Right forelimb (tissue), 1 donor: ENCODE measurements at places on chromosomes 1 and 21.

DNA sequence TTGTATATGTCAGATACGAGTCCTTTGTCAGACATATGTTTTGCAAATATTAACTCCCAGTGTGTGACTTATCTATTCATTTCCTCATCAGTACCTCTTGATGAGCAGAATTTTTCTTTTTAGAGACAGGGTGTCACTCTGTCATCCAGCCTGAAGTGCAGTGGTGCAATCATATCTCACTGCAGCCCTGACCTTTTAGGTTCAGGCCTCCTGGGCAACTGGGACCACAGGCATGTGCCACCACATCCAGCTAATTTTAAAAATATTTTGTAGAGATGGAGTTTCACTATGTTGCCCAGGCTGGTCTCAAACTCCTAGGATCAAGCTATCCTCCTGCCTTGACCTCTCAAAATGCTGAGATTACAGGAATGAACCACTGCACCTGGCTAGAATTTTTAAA is 93.0 kb downstream of the HLCS start:
- DNase-seq, result no peak

DNA sequence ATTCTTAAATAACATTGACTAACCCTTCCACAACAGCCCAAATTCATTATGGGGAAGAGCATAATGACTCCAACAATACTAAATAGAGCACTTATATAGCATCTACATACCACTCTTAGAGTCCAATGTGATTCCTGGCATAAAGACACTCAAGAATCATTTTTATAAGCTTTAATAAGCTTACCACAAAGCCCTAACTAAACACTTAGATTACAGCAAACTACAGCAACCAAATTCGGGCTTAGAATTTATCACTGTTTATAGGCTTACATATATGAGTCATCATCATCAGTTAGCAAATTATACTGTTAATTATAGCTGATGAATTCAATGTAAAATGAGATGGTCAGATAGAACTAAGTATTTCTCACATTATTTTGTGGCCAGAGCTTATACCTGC is 7.3 kb downstream of the SCYL3 start:
- no peak for DNase-seq

- DNase-seq, result peak; percentile 13
Measured at GRCh38 chr1:246540738-246541491, 25.1 kb downstream of the TFB2M start.

- DNase-seq, result no peak
Measured at GRCh38 chr1:205775717-205776056, 405 bp upstream of the RAB29 start.

DNA sequence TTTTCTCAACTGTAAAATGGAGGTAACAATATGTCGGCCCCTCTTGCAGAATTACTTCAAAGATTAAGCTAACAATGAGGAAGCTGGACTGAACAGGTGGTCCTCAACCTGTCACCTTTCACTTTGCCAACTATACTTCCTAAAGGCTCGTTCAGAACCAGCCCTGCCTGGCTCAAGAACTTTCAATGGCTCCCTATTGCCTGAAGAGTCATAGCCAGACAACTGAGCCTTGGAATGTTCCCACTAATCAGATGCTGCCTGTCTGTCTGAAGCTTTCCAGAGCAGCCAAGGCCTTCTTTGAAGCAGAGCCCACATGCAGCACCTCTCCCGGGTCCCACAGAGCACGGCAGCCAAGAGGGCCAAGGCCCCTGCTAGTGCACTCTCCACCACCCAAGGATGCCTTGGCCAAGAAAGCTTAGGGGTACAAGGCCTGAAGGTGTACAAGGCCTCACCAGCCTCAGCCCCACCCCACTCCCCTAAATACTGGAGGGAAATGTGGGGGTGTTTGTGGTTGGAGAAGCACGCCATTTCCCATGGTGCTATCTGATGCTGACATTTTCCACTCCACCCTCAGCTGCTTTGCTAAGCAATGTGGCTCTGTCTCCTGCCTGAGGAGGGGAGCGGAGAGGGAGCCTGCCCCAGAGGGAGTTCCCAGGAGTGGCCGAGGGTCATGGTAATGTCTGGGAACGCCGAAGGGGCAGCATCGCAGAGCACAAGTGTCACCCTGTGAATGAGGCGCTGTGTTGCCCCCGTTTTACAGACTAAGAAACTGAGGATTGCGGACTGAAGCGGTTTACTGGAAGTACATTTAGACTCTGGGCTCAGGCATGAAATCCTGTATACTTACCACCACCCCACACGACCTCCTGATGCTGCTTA is 8.2 kb upstream of the LAPTM5 start:
- no peak for DNase-seq

DNA sequence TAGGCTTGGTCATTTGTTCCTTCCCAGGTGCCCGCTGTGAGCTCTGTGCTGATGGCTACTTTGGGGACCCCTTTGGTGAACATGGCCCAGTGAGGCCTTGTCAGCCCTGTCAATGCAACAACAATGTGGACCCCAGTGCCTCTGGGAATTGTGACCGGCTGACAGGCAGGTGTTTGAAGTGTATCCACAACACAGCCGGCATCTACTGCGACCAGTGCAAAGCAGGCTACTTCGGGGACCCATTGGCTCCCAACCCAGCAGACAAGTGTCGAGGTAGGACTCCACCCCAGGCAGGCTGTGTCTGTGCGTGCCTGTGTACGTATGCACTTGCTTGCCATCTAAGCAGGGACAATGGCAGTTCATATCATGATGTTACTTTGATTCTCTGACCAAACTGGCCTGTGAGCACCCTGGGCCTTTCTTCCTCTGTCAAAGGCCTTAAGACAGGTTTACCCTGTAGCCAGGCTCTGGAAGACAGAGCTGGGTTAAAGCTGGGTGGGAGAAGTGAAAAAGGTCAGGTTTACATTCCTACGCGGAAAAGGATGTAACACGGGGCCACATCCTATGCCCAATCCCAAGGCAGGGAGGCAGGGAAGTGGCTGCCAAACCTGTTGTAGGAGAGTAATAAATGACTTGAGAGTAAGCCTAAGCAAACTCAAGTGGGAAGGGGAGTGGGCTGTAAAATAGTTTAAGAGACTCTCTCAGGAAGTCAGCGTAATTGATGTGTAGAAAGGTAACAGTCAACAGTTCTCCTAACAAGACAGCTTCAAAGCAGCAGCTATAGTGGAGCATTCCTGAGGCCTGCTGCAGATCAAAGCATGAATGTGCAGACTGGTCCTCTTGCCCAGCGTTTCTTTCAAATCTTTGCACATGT is 42.5 kb downstream of the LAMC2 start:
- no peak for DNase-seq

DNA sequence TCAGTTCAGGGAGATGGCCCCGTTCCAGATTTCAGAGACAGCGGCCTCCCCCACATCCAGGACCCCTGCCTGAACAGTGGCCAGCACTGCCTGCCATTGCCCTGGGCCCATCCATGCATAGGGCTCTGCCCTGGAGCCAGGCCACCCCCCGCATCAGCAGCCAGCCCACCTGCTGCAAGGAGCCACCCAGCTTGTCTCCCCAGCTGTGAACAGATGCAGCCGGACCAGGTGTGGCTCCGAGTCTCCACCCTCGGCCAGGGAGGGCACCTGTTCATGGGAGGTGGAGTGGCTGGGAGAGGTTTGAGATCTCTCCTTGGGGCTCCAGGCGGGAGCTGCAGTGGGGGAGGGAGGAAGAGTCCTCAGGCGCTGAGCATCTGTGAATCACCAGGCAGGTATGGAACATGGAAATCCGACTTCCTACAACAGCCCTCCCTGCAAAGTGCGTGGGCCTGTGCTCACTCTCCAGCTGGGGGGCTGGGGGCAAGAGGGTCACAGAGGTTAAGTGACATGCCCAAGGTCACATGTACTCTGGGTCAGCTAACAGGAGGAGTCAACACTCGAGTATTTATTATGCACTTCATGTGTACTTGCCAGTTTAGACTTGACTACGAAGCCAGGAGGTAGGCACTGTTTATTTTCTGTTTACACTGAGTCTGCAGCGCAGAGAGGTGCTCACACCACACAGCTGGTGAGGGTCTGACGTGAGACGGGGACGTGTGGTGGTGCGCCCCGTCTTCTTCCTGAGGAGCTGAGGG is 4.8 kb upstream of the HES5 start:
- DNase-seq, result no peak

GRCh38 chr1:100523038-100523652 is 14.8 kb upstream of the GPR88 start:
- DNase-seq, result no peak

- no peak for DNase-seq
Measured at GRCh38 chr1:210850556-210850955, 283.4 kb downstream of the KCNH1 start.

DNA sequence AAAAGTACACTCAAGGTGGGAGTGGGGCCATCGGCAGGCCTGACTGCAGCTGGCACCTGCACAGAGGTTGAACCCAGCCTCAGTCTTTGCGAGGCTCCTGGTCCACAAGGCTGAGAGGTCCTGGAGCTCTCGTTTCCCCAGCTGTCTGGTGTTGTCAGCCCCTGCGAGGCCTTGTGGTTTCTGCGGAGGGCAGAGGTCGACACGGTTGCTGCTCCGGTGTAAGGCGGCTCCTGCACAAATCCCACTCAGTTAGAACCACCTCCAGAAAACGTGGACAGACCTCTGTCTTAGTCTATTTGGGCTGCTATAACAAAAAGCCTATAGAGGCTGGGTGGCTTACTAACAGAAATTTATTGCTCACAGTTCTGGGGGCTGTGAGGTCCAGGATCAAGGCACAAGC is 5.8 kb downstream of the KIAA1614 start:
- no peak for DNase-seq

DNA sequence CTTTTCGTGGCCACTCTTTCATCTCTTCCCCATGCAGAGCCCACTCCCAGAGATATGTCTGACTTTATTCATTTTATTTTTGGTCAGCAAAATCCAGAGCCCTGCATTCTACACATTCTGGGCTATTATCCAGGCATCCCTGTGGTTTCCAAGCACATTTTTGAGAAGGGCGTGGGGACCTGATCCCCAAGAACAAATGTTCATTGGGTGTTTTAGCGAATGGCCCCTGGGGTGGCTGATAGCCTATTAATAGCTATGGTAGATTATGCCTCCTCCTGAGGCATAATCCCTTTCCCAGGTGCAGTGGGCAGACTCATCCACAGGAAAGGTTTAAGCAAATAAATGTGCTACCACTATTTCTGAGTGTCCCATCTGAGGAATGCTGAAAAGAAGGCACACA is 511.8 kb upstream of the USP24 start:
- no peak for DNase-seq

- DNase-seq, result no peak
Measured at GRCh38 chr21:14567331-14568279, 21.5 kb upstream of the SAMSN1 start.

- no peak for DNase-seq
Measured at GRCh38 chr21:33108228-33108627, 38.3 kb downstream of the OLIG1 start.

DNA sequence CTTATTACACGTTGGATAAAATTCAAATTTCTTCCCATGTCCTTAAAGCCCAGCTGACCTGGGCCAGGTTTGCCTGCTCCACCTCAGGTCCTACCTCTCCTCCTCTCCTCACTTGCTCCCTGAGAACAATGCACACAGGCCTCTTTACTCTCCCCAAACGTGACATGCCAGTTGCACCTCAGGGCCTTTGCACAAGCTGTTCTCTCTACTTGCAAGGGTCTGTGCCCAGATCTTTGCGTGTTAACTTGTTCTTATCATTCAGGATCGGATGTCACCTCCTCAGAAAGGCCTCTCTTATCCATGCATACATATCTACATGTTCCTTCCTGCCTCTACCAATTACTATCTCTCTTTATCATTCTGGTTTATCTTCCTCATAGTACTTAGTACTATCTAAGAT is 14.7 kb upstream of the LEFTY1 start:
- no peak for DNase-seq

DNA sequence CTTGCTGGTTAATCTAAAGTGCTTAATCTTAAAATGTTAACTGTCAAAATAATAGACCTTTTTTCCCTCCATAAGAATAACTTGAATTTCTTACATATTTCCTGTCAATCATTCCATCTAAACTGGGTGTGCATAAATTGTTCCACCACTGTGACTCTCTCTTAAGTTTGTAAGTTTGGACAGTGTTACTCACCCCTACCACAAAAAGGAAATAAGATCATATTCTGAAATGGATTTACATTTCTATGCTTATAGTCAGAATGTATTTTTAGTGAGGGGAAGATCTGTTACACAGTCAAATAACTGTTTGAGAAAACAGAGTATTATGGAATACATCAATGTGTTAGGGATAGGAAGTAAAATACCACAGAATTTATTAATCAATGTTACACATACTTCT is 109.6 kb upstream of the DPYD start:
- no peak for DNase-seq

DNA sequence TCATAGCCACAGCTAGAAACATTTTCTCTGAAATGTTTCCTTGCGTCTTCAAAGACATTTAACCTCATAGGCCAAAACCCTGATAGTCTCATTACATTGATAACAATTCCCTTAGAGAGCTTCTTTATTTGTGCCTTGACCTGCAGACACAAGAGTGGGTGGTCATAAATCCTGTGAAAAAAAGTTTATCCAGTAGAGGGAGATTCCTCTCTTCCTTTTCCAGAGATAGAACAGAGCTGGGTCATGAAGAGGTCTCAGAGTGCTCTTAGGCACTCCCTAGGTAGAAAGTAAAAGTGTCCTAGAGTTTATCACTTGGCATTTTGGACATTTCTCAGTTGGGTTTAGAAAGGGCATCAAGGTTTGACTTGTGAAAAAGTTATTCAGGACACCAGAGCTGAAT is 426.1 kb downstream of the NUF2 start:
- DNase-seq, result no peak

- DNase-seq, result no peak
Measured at GRCh38 chr1:55868026-55868425, 652.9 kb upstream of the USP24 start.

DNA sequence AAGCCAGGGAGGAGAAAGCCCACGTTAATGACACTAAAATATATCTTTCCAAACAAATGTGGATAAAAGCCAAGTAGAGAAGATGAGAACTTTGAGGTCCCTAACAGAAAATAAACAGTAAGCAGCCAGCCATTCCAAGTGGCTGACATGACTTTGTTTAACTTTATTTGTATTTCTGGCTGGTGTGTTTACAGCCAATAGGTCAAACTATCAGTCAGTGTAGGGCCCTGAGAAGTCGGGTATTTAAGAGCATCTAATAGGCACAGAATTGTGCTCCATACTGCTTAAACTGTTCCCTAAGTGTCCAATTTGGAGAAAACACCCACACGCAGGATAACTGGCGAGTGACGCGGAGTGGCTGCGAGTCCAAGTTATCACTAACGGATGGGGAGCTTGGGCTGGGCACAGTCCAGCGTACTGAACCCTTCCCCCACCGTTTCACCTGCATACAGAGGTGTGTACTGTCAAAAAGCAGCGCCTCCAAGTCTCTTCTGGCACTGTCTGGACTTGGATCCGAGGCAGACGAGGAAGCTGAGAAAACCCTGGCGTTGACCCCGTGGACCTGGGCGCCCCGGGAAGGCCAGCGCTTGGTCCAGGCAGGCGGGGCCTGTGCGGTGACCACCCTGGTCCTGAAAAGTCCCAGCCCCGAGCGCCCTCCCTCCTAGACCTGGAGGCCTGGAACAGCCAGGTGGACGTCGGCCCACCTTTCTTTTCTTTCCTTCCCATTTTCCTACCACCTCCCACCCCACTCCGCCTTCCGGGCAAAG is 662 bp upstream of the LGALS8 start:
- no peak for DNase-seq

GRCh38 chr1:8941906-8942305 is 3.8 kb upstream of the CA6 start:
- DNase-seq, result no peak

- no peak for DNase-seq
Measured at GRCh38 chr1:38203441-38203840, 156.8 kb upstream of the POU3F1 start.
